Tibial artery (tissue), 4 donors: ENCODE measurements at places on chromosomes 13 and 19.
A peak's percentile ranks its signal among the peaks of the same experiment; 100 is the strongest.

- no peak for DNase-seq
Measured at GRCh38 chr13:78867655-78868054, 208.7 kb upstream of the OBI1 start.

DNA sequence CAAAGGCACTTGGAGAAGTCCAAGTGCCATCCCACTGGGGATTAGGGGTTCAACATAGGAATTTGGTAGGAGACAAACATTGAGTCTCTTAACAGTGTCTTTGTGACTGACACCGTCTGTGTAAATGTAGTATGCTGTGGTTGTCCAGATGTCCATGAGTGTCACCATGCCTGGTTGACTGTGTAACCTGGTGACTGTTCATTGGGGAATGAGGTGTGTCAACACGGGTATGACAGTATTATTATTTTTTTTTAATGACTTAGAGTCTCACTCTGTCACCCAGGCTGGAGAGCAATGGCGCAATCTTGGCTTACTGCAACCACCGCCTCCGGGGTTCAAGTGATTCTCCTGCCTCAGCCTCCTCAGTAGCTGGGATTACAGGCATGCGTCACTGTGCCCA, 16.2 kb downstream of the PKN1 start:
- no peak for DNase-seq

- no peak for DNase-seq
Measured at GRCh38 chr19:46191972-46192371, 37.6 kb upstream of the IGFL1 start.

DNA sequence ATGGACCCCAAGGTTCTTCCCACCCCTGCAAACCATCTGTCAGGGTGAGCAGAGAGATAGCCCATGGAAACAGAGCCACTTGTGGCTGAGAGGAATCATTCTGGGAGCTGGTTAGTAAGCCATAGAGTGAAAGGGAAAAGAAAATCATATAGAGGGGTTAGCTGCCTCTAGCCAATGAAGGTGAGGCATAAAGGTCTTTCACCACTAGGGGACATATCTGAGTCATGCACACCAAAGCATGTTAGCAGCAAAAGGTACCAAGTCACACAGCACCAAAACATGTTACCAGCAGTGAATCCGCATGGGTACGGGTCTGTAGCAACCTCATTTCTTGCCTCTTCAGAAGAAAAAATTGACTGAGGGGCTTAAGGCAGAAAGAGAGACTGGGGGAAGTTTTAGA, 76.7 kb upstream of the ZNF43 start:
- DNase-seq, result no peak

- no peak for DNase-seq
Measured at GRCh38 chr13:99014522-99014921, 36.7 kb upstream of the DOCK9 start.

DNA sequence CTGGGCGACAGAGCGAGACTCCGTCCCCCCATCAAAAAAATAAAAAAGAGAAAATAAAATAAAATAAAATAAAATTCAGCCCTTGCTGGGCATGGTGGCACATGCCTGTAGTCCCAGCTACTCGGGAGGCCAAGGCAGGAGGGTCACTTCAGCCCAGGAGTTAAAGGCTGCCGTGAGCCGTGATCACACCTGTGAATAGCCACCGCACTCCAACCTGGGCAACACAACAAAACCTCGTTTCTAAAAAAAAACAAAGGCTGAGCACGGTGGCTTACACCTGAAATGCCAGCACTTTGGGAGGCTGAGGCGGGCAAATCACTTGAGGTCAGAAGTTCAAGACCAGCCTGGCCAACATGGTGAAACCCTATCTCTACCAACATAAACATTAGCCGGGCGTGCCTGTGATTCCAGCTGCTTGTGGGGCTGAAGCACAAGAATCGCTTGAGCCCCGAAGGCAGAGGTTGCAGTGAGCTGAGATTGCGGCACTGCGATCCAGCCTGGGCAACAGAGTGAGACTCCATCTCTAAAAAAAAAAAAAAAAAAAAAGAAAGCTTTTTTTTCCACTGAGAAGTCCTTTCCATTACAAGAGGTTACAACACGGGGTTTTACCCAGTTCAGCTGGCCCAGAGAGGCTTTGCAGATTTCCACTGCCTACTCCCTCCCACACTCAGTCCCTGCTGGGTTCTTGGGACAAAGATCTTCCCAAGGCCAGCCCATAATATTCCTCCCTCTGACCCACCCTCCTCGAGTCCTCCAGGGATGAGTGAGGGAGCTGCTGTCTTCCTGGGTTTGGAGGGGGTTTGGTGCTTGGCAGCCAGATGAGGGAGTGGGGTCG, 6.4 kb downstream of the ANGPTL4 start:
- no peak for DNase-seq

GRCh38 chr13:39034085-39034484, 3.8 kb downstream of the PROSER1 start:
- DNase-seq, result no peak

DNA sequence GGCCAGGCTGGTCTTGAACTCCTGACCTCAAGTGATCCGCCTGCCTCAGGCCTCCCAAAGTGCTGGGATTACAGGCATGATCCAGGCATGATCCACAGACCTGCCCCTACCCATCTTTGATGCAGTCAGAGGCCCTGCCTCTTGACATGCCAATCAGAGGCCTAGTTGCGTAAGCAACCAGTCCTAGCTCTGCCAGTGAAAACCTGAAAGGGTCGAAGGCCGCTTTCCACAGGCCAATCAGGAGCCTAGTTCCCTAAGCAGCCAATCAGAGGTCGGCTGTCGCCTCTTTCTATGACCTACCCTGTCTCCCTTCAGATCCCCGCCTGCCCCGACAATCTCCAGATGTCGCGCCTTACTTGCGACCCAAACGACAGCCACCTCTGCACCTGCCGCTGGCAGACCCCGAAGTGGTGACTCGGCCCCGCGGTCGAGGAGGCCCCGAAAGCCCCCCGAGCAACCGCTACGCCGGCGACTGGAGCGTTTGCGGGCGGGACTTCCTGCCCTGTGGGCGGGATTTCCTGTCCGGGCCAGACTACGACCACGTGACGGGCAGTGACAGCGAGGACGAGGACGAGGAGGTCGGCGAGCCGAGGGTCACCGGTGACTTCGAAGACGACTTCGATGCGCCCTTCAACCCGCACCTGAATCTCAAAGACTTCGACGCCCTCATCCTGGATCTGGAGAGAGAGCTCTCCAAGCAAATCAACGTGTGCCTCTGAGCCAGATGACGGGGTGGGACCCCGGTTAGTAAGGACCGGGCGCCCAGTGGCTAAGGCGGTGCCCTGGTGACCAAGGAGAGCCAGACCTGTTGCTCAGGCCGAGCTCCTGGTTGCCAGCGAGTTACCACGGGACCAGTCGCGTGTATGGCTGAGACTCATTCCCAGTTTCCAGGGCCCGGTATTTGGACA, 6.3 kb downstream of the SYDE1 start:
- DNase-seq, result no peak

DNA sequence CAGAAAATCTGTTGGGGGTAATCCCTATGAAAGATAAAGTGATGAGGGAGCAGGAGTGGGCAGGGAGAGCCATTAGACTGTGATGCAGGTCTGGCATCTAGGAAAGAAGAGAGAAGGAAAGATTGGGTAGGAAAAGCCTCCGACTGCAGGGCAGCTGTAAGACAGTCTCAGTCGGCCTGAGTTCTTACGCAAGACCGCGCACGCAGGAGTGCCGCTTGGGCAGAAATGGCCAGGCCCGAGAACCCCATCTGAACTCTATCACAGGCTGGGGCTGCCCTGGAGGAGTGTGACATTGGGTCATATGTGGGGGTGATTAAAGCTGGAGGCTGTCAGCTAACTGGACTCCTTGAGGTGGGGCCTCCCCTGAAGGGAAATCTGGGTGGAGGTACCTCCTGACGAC, 13.9 kb upstream of the FBXL3 start:
- DNase-seq, result no peak

DNA sequence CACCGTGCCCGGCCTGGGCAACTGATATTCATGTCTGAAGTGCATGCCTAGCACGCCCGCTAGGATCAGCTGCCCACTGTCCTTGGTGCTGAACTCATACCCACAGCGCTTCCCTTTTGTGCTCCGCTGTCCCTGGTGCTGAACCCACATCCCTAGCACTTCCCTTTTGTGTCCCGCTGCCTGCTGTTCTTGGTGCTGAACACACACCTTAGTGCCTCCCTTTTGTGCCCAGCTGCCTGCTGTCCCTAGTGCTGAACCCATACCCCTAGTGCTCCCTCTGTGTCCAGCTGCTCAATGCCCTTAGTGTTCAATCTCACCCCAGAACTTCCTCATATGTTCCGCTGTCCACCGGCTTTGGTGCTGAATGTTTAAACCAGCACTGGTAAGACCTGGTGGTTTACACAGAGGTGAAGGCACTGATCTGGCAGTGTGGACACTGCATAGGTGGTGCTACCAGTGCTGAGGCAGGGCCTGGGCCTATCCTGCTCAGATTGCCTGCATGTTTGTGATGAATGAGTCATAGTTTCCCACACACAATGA, 26.3 kb upstream of the SIGLEC11 start:
- DNase-seq, result peak; percentile 84

GRCh38 chr13:25032160-25032559, 63.8 kb upstream of the PABPC3 start:
- no peak for DNase-seq

- peak; percentile 62 for DNase-seq
Measured at GRCh38 chr19:14073261-14073924, 807 bp downstream of the MISP3 start.

- DNase-seq, result peak; percentile 78
Measured at GRCh38 chr19:18397242-18398202, at the start of gene LRRC25. Gene LRRC25 (minus strand): TSS chr19:18397622. CDS start chr19:18396963, 659 bp downstream.

DNA sequence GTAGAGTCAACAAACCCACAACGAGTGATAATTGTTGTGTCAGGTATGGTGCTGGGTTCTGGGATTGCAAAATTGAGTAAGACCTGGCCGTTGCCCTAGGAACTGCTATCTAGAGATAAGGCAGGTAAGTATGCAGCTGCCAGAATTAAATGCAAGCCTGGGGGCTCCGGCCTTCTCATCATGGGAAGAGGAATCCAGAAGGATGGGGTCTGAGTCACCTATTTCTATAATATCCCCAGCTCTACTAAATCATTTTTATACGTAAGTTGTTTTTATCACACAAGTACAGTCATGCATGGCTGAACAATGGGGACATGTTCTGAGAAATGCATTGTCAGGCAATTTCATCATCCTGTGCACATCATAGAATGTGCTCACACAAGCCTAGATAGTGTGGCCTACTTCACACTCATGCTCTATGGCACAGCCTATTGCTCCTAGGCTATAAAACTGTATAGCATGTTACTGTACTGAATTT, 203.0 kb downstream of the KLF5 start:
- no peak for DNase-seq

DNA sequence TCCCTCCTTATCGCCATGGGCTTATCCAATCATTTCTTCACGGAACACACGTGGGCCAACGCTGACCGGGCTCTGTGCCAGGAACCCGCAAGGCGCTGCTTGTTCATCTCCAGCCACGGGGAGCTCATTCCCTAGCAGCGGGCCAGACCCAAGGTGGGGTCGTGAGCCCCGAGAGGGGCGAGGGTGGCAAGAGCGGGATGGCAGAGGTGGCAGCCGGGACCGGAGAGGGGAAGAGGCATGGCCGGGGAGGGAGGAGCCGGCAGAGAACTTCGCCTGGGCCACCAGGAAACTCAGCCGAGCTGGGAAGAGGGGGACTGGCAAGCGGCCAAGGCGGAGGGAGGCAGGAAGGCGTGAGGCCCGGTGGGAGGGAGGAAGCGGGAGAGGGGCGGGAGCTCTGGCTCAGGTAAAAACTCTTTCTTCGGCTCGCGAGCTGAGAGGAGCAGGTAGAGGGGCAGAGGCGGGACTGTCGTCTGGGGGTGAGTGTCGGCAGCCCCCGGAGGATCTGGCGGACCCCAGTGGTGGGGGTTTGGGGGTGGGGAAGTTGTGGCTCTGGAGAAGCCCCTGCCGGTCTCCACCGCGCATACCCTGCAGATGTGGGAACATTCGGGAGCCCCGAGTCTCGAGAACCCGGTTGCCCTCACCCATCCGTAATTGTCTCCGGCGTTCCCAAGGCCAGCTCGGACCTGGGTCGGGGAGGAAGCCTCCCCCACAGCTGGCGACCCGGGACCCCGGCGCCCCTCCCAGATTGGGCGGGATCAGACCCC, at the start of gene B3GNT3:
TSS of gene B3GNT3 (plus strand) at position 408 of the 764 bp plus-strand sequence. CDS start 12,670 bp downstream, outside the sequence.
- DNase-seq, result no peak

GRCh38 chr13:20416223-20416745, 109.4 kb downstream of the CRYL1 start:
- DNase-seq, result no peak

DNA sequence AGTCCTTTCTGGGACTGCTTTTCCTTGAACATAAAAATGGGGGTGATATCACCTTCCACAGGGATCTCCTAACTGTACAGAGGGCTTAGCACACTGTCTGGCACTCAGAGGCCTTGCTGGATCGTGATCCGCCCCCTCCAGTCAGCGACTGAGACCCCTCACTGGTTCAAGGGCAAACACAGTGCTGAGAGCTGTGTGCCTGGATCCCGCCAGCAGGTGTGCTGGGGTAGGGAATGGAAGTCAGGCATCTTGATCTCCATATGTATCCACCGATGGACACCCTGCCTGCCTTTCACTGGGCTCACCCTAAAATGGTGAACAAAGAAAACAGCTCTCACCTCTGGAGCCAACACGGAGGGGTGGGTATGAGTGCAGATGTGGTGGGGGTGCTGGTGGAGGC, 64.3 kb downstream of the IRS2 start:
- DNase-seq, result no peak

DNA sequence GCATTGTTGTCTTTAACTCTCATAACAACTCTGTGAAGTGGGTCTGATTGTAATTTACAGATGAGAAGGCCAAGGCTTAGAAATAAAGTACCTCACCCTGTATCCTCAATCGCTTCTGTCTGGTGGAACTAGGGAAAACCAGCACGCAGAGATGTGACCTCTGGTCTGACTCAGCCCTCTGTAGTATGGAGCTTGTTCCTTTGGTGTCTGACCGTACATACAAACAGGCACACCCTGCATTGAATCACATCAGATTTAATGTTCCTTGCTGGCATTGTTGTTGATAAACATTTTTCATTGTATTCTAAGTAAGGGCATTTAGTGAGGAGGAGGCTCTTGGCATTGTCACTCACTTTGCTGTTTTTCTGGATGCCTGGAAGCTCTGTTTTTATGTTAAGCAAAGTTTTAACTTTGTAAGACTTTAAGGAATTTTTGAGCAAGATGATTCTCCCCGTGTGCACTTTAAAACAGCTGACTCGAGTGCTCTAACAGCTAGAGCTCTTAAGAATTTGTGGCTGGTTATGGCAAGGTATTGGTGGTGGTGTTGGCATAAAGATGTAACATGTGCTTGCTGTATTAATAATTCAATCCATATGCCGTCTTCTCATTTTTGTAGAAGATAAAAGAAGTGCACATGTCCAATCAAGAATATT, 89.0 kb upstream of the SPATA13 start:
- no peak for DNase-seq

DNA sequence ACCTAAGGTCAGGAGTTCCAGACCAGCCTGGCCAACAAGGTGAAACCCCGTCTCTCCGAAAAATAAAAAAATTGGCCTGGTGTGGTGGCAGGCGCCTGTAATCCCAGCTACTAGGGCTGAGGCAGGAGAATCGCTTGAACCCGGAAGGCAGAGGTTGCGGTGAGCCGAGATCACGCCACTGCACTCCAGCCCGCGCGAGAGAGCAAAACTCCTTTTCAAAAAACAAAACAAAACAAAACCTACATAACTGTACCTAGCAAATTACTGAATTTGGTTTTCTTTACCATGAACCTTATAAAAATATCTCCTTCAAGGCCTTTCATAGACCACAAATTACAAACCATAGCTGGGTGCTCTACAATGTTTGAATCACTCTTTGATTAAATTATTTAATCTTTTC, 760 bp downstream of the ZNF91 start:
- peak; percentile 26 for DNase-seq

- no peak for DNase-seq
Measured at GRCh38 chr19:369256-369655, 24.7 kb upstream of the MIER2 start.

- DNase-seq, result no peak
Measured at GRCh38 chr13:80359778-80360452, 19.0 kb upstream of the SPRY2 start.

GRCh38 chr13:94987869-94988268, 275.5 kb upstream of the SOX21 start:
- DNase-seq, result no peak
